ENCODE measurements at places on chromosomes 4 and X.

DNA sequence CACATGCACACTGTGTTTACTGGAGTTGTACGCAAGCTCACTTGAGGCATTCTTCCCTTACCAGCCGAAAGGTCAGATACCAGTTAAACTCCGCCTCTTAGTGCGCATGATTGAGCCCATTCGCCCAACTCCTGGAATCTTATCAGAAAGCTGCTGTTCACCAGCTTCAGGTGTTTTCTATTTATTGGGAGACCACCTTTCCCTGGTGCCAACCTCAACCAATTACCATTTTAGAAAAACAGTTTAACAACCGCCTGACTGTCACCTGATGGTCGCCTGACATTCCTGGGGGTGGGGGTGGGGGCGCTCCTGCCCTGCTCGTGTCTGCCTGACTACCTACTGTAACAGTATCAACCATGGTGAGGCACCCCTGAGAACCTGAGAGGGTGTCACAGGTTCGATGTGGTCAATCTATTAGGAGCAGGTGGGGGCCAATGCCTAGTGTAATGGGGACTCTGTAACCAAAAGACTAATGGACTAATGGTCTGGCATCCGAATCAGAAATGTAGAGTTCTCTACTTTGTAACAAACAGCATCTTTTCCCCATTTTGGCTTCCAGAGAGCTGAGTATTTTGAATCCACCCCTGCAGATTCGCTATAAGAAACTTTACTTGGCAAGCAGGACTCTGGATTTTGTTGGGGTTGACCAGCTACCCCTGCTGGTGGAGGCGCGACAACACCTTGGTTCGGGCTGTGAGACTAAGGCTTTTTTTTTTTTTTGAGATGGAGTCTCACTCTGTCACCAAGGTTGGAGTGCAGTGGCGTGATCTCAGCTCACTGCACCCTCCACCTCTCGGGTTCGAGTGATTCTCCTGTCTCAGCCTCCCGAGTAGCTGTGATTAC is 58.2 kb upstream of the ZNF157 start:
- peak; percentile 51 for DNase-seq

DNA sequence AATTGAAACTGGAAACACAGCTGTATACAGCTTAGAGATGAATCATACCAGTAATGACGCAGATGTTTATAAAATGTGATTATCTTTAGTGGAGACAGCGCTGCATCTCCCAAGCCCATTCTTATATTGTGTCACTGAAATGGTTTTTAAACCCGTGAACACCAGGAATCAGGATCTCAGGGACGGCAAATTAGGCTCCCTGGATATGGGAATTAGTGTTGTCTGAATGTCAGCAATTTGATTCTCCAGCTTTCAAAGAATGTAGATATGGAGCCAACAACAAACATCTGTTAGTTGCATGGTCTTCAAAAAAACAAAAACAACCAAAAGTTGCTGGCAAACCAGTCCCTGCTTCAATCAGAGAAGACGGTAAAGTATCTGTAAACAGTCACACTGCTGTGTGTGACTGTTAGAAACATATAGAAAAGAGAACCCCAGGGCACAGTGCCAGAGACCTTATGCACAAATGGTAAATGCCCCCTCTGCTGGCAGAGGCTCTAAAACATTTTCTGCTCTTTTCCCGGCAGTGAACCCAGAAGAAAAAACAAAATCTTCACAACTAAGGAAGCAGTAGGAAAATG is 351.9 kb upstream of the FTHL17 start:
- no peak for DNase-seq

- DNase-seq = no peak
Observed at GRCh38 chr4:186058253-186058979, 10.5 kb upstream of the TLR3 start.

DNA sequence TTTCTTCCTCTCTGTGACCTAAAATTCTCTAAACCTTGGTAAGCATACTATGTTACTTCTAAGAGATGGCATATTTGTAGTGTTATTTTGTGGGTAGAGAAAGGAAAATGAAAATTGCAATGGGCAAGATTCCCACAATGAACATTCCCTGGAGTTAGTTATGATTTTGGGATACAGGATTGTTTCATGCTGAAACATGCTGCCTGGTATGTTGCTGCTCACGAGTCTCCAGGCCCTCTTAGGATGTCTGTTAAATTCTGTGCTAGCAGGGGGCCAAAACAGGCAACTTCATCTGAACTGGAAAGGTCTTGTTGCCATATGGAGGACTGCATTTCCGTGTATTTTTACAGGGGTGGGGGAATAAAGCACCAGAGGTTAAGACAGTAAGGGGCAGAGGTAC is 18.9 kb upstream of the MSMO1 start:
- no peak for DNase-seq

GRCh38 chrX:123464709-123465108 is 268.1 kb downstream of the THOC2 start:
- DNase-seq = no peak

DNA sequence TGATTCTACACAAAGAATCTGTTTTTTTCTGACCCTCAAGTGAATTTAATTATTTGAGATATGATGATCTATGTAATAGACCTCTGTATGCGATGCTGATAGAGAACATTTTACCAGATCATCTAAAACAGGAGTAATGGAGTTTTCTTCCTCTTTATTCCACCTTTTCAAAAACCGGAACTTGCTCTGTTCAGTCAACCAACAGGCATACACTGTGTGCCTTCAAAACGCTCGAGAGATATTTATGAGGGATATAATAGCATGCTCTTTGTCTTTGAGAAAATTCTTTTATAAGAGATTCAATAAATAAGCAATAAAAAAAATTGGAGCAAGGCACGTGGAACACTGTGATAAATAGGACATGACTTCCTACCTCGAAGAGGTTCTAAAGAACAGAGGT is 2.0 kb downstream of the NYX start:
- no peak for DNase-seq

DNA sequence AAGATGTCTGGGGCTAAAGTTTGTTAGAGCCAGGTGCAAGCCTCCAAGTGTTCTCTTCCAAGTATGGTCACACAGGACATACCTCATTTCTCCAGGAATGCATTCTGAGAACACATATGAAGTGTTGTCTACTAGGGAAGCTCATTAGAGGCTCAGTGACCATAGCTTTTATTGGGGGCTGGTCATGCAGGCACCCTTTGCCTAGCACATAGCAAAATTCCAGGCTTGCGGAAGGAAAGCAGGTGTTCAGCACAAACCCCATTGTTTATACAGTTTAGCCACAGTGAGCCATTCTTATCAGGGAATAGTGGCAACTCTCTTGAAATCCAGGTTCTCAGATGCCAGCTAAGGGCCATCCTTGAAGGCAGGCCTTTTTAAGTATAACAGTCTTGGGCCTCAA is 339.4 kb upstream of the ZCCHC13 start:
- no peak for DNase-seq

DNA sequence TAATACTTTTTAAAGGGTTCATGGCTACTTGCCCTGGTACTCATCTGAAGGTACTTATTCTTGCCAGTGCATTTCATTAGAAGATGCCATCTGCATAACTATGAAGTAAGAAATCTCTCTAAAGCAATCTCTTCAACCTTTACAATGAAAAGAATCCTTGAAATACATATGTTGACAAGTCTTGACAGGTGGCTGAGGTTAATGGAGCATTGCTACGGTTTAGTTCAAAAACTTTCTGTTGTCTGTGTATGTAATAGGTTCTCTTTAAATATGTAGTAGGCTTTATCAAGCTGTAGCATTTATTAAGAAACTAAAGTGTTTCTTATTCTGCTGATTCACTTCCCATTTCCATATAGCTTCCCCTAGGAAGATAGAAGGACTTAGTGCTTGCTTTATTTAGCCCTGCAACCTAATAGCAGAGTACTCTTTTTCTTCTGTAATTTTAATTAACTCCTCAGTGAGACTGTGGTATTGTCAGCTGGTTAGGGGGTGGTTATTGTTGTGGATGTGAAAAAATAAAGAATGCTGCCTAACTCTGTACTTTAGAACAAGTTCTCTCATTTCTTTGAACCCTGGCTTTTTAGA is 39.3 kb downstream of the SLAIN2 start:
- DNase-seq = no peak

- no peak for DNase-seq
Observed at GRCh38 chr4:109375778-109376414, 57.7 kb upstream of the SEC24B start.

GRCh38 chr4:163558539-163559044 is 64.1 kb downstream of the TMA16 start:
- peak; percentile 22 for DNase-seq

DNA sequence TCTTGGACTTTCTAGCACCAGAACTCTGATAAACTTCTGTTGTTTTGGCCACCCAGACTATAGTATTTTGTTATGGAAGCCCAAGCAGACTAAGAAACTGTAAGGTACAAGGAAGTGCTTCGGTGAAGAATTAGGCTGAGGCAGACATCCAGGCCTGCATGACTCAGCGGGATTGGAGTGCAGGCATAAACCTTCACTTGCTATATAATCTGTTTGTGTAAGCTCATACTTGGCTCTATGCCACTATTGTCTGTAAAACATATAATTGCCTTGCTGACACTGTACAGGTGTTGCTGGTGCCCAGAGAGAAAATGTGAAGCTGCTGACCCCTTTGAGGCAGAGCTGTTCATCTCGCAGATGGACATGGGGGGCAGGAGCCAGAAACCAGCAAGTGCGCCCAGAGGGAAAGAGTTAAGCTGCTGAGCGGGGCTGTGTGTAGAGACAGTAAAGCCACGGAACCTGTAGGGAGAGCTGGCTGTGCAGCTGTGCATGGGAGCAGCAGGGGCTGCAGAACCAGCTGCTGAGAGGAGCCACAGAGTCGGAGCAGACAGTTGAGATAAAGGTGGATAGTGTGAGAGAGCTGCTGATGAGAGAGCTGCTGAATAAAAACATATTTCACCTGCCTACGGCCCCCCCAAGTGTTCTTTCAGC is 96.2 kb downstream of the RBM46 start:
- no peak for DNase-seq

DNA sequence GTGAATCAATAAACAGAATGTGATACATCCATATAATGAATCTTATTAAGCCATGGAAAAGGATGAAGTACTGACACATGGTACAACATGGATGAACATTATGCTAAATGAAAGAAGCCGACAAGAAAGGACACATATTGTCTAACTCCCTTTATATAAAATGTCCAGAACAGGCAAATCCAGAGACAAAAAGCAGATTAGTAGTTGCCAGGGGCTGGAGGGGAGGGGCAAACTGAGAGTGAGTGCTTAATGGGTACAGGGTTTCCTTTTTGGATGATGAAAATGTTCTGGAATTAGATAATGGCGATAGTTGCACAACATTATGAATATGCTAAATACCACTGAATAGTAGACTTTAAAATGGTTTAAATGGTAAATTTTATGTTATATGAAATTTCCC is 17.4 kb downstream of the ADGRG4 start:
- DNase-seq = no peak

- DNase-seq = peak; percentile 21
Observed at GRCh38 chrX:20060961-20061748, 55.6 kb downstream of the MAP7D2 start.

DNA sequence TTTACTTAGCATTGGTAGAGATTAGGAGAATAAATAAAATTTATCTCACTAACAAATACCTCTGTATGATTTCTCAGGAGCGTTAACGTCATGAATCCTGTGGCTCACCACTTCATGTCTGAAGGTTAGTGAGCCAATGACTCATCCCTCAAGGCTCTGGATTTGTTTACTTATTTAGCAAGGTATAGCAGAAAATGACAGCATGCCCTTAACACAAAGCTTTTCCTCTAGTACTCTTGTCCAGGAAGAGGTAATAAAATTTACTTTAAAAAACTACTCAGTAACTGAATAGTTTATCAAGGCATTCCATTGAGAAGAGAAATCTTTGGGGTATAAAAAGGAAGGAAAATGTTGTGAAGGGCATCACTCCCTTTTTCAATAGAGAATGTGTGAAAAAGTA is 823.8 kb downstream of the CCSER1 start:
- no peak for DNase-seq

DNA sequence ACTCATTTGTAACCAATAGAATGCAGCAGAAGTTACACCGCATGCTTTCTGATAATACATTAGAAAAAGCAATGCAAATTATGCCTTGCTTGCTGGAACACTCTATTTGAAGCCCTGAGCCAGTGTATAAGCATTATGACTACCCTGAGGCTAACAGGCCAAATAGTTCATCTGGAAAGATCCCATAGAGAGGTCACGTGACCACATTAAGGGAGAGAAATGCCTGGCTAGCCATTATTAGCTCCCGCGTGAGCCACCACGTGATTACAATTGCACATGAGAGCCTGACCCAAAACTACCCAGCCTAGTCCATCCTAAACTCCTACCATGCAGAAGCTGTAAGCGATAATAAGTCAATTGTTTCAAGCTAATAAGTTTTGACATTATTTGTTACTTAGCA is 472.9 kb upstream of the GALNTL6 start:
- DNase-seq = no peak
